Stimulated activated CD4-positive, alpha-beta T cell treated with anti-CD3 and anti-CD28 coated beads, Interleukin-2, amount 100 ng/mL, for 24 hours (primary cell): ENCODE measurements at places on chromosomes 13 and 19.

DNA sequence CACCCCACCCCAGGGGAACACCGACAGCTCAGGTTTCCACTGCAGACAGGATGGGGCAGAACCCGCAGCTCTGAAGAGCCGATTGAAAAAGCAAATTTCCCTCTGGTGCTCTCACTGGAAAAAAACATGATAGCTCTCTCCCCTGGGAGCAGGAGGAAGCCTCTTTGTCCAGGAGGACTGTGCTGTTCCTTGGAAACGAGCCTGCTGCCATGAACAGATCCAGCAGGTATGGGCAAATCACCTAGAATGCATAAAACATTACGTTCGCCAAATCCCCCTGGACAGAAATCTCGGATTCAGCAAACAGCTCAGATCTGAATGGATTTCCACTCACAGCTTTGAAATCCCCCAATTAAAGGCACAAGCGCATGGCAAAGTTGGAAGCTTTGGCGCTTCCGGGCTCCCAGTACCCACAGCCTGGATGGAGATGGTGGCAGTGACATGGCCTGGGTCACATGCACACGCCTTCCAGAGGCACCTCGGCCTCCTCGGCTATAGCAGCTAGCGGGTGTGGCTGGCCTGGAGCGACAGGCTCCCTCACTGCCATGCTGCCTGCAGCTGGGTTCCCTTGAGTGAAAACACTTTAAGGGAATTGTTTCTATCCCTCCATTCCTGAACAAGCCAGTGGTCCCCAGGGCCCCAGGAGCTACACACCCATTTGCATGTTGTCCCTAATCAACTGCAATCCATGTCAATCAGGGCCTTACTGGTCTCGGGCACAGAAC is 59.1 kb downstream of the CEBPG start:
- no peak for DNase-seq

- no peak for DNase-seq
Measured at GRCh38 chr13:59527500-59527899, 636.2 kb downstream of the DIAPH3 start.

DNA sequence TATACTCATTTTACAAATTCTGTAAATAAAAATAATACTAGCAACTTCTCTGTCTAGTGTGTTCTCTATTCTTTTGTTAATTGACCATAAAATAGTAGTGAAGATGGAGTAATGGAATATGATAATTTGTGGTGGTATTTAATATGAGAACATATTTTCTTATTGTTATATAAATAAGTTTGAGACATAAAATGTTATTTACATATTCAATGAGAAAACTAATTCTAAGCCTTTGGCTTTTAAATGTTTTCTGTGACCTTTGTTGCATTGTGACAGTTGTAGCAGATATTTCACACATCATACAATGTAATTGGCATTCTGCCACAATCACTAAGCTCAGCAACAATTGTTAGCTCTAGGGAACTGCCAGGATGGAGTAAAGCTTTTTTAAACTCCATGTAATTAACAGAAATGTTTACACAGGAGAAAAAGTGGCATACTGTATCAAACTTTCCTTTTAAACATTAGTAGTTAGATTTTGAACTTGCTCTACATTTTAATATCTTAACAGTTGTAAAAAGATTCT is 562.1 kb upstream of the PCDH9 start:
- no peak for DNase-seq

DNA sequence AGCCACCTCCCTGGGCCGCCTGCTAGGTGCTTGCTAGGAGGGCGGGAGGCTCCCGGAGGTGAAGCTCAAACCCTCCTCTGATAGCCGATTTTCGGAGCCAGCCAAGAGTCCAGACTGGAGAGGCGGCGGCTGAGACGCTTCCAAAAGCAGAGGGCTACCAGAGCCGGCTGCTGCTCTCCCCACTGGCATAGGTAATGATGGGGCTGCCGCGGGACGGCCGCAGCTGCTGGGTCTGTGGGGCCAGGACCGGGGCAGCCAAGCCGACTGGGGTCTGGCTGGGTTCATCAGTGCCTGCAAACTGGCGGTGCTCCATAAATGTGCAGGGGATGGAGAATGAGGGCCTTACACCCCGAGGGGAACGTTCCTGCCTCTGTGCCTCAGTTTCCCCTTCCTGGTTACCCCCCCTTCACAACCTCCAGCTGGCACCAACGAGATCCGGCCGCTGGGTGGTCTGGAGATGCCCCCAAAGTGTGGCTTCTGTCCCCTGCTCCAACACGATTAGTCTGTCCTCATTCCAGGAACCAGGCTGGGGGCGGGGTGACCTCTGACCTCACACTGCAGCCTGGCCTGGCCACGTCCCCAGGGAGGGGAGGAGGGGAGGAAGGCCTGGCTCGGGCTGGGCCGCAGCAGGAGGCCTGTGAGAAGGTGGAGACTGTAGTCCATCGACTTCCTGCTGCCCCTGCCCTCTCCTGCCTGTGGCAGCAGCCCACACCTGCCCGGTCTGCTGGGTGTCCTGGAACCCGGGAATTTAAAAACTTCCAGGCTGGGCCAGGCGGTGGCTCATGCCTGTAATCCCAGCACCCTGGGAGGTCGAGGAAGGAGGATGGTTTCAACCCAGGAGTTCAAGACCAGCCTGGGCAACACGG is 3.8 kb upstream of the WDR18 start:
- DNase-seq, result no peak

GRCh38 chr13:99829593-99830239 is 141.9 kb downstream of the ZIC5 start:
- no peak for DNase-seq

DNA sequence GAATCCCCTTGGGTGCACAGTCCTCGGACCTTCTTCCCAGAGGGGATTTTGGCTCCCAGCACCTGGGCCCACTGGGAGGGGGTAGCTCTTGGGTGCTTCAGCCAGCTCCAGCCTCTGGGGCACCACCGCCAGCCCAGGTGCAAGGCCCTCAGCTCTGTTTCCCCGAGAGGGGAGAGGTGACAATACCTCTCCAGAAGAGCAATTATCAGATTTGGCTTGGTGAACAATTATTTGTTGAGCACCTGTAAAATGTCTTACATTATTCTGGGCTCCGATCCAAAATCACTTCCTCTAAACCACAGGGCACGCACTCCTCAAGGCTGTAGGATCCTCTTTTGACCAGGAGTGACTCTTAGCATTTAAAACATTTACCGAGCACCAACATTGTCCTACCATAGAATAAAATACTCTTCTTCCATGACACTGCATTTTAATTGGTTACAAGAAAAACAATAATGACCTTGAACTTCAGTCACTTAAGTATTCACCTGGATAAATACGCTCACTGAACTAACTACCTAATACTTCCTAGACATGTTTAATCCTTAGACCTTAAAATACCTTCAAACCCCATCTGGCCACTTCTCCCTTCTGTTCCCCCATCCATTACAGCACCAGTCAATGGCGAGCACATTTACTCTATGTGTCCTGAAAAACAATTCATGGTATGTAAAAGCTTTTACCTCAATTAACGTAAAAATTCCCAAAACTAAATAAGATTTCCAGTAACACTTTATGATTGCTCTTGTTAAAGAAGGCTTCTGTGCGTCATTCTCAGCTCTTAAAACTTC is 54.8 kb downstream of the ABCC4 start:
- DNase-seq, result no peak

GRCh38 chr13:71359641-71360040 is 507.4 kb downstream of the DACH1 start:
- no peak for DNase-seq

- no peak for DNase-seq
Measured at GRCh38 chr13:28741084-28741491, 22.3 kb upstream of the SLC46A3 start.

DNA sequence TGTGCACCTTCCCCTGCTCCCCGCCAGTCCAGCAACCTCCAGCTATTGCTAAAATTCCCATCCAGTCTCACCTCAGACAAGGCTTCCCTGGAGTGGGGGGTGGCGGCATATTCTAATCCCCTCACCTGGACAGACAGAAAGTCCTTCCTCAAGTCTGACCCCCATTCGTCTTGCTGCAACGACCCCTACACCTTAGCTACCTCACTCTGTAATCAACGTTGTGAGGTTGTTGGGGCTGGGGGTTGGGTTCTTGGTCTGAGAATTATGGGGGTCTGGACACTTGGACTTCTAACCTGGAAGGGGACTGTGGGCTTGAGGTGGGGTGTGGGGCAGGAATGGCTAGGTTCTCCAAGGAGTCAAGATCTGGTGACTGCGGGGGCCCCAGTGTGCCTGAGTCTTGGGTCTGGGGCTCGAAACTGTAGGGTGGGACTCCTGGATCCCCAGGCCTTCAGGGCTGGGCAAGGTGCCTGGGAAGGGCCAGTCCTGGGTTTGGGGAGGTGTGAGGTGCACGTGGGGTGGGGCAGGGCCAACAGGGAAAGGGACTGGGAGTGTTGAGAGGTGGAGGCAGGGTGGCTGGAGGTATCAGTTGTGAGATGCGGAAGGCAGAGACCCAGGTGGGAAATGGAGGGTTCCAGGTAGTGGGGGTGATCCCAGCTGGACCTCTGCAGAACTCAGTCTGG is 1.3 kb downstream of the FOXA3 start:
- no peak for DNase-seq

DNA sequence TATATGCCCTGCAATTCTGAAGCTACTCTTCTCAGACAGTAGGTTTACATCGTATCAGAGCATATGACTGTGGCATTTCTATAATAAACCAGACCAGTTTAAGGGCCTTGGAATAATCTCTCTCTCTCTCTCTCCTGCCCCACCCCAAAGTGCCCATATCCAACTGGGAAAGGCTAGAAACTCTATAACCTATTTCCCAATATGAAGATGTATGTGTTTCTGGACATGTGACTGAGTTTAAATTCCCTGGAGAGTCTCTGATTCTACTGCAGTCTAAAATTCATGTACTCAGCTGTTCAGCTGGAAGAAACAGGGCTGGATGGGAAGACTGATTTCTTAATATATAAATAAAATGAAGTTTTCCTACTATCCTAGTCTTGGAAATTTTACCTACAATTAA is 91.9 kb upstream of the MBNL2 start:
- DNase-seq, result no peak

DNA sequence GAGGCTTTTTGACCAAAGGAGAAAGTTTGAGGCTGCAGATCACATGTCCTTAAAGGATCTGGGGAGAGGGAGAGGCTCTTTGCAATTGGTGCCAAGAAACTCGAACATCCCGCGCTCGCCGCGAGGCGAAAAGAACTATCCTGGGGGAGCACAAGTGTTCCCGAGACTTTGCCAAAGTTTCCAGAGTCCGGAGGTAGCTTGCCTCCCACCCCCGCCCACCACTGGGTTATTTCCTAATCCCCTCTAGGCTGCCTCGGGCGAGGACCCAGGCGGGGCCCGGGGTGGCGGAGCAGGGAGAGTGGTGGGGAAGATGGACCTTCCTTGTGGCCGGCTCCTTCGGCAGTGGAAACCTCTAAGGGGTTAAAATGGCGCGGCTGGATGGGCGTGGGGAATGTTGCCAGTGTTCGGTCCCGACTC is 114.5 kb downstream of the KCNRG start:
- no peak for DNase-seq

- peak; percentile 69 for DNase-seq
Measured at GRCh38 chr19:54523403-54523802, 20.8 kb downstream of the LAIR2 start.

- peak; percentile 74 for DNase-seq
Measured at GRCh38 chr19:19224852-19225494, 13.2 kb downstream of the NCAN start.

DNA sequence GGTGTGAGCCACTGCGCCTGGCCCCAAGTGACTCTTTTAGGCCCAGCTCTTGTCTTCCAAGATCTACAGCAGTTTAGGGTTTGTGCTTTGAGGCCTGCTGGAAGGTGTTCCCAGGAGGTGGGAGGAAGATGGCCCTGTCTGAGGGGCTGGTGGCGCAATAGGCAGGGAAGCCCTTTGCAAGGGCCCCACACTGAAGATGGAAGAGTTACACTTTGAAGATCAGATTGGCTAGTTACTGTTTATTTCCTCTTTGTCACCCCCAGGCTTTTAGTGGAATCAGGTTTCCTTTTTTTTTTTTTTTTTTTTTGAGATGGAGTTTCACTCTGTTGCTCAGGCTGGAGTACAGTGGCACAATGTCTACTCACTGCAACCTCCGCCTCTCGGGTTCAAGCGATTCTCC is 1.9 kb upstream of the RABAC1 start:
- DNase-seq, result no peak

- no peak for DNase-seq
Measured at GRCh38 chr19:51138549-51138979, 3.5 kb upstream of the SIGLEC7 start.

GRCh38 chr19:3813473-3814392 is 27.6 kb upstream of the MATK start:
- DNase-seq, result no peak

DNA sequence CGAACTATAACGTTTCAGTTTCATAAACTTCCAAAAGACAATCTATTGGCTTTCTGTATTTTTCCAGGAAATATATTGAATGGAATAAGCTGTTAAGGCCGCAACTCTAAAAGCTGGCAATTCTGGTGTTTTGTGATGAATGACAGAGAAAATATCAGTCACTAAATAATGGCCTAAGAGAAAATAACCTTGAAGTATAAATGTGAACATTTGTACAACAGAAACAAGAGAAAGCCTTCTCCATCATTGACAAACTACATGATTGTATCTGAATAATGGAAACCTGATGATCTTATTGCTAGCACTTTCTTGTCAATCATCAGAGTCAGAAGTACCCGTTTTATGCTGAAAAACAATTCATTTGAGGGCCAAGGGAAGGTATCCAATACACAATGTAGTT is 134.3 kb downstream of the TRPC4 start:
- DNase-seq, result no peak

DNA sequence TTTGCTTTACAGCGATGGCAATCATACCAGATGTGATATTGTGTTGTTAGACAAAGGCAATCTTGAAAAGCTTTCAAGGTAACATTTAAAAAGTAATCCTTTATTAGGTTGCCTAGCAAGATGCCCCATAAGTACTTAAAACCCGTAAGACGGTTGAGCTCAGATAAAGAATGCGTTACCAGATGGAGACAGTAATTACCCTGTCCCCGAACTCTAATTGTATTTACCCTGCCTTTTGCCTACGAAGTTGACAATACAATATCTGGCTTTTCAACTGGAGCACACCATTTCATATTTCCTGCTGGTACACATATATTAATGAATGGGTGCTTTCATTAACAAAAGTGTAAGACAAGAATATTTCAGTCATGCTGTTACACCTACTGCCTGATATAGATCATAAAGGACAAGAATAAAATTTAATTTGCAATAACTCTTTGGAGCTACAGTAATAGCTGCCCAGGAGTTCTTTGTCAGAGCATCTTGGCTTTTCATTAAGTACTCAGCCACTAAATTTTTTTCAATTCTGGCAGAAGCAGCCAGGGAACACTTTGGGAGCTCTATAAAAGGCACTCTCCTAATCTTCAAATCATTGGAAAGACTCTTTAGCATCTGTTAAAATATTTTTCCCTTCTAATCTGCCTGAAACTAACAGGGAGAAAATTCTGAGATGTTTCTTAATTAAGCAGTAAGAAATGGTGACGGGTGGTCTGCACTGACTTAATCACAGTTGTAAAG is 63.8 kb downstream of the DCT start:
- no peak for DNase-seq
